ENCODE measurements at places on chromosomes 5 and 9.

DNA sequence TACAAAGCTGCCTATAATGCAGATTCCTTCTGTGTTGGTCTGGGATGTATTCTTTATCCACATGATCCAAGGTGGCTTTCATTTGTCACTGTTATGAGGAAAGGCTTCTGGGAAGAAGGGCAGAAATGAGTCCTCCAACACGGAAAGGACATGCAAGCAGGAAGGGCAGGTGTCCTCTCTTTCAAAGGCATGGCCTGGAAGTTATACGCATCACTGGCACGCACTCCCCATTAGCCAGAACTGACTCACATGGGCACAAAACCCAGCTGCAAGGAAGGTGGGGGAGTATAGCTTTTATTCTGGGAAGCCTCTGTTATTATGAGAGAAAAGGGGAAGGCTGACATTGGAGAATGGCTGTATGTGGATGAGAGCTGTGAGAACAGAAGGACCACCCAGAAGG, 141.3 kb upstream of the ZNF618 start:
- DNase-seq, result no peak

DNA sequence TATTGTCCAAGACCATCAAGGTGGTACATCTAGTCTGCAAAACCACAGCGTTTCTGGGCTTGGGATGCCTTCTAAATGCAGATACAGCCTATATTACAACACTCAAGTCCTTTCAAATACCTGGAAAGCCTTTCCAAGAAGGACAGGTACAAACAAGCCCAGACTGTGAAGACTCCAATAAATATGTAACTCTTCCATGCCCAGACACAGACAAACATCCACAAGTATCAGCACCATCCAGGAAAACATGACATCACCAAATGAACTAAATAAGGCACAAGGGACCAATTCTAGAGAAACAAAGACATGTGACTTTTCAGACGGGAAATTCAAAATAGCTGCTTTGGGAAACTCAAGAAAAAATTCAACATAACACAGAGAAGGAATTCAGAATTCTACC, 152.7 kb upstream of the POC5 start:
- DNase-seq, result no peak

- DNase-seq, result no peak
These were observed 234.1 kb downstream of the TMEM38B start for GRCh38 chr9:105928416-105928815.

DNA sequence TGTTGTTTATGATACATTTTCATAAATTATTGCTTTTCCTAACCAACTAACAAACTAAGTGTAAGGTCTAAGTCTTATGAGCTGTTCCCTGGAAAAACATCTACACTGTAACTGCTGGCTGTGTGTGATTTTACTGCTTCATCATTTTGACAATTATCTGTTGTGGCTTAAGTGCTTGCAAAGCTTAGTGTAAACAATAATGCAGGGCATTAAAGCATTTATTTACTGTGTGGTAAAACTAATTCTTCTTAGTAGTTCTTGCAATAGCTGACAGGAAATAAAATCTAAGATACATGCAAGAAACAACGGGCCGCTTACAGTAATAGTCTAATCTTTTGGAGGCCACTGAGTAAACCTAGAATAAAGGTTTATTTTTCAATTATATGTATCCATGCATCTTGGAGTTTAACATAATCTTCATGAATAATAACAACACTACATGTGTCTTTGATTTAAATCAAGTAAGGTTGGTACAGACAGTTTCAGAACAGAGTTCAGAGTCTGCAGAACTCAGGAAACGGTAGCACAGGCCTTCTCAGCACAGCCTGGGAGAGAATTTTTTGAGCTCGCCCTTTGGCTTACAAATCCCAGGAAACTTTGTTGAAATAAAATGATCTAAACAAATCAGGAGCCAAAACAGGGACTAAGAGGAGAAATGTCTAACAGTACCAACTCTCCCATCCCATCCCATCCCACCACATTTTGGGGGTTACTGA, 473.1 kb downstream of the NR2F1-AS1 start:
- DNase-seq, result no peak

DNA sequence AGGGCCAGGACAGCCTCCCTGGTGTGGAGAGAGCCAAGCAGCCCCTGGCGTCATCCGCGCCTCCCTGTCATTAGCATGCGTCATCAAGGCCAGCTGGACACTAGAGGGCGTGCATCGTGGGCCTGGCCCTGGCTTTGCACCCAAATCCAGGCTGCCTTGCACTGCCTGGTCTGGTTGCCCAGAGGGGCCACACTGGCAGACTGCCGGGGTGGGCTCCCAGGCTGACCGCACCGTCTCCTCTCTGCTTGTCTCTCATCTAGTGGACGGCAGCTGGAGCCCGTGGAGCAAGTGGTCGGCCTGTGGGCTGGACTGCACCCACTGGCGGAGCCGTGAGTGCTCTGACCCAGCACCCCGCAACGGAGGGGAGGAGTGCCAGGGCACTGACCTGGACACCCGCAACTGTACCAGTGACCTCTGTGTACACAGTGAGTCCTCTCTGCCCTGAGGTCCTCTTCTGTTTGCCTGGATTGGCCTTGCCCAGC, 29.0 kb downstream of the HK3 start:
- DNase-seq, result no peak
